GM12891 (cell line): ENCODE measurements at places on chromosomes 4 and X.

DNA sequence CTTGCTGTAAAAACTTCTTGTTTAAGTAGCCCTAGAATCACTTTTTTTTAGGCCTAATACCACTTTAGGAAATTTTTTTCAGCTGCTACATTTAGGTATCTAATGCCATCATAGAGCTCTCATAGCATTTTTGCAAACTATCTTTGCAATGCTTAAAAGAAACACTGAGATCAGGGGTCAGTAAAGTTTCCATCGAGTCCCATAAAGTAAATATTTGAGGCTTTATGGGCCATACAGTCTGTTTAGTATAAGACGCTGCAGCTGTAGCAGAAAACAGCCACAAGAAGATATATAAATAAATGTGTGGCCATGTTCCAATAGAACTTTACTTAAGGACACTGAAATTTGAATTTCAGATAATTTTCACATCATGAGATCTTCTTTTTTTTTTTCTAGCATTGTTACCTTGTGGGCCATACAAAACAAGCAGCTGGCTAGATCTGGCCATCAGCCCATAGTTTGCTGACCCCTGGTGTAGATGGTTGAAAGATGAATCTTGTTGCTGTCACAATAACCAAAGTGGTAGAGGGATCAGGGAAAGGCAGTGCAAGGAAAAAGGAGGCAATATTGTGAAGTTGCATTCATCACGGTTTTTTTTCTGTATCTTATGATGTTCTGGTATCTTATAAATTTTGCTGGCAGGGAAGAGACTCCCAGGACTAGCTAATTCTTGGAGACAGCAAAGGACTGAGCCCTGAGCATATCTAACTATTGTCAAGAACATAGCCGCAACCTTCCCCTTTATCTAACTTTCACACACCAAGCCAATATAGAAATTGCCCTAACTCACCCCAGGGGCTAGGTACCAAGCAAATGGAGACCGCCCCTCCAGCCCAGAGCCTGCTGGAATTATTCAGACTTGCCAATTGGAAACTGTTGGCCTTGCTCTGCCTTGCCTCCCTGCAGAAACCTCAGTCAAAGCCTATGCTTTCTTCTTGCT, 46.6 kb downstream of the RASGEF1B start:
- DNase-seq = no peak

- DNase-seq = no peak
These were observed 98.0 kb upstream of the STIM2 start for GRCh38 chr4:26762650-26763049.

DNA sequence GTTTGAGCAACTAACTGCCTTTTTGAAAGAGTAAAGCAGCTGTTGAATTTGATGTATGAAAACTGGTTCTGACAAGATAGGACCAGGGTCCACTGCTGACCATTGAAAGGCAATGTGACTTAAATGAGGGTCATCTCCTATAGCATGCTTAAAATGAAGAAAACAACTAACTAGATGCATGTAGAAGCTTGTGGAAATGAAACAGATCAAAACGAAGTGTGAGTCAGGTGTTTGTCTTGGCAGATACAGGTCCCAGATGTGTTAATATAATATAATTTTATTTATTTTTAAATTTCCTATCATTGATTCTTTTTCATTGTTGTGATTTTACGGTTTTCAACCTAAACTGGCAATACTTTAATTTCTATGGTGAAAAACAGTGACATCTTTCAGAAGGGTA, 83.6 kb downstream of the ATOH1 start:
- DNase-seq = no peak

DNA sequence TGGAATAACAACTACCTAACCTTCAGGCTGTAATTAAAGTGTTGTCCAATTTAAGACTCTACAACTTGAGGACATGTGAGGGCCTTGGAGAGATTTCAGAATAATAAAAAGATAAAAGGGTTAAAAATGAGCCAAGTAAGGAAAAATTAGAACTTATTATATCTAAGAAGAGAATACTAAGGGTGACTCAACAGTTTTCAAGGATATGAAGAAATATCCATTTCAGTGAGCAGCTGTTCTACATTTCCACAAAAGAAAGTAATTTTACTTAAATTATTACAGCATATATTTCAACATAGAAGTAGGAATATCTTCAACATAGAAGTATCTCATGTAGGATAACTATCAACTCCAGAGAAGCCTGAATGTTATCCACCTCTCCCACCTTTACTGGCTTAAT, 11.3 kb downstream of the SNX12 start:
- no peak for DNase-seq

DNA sequence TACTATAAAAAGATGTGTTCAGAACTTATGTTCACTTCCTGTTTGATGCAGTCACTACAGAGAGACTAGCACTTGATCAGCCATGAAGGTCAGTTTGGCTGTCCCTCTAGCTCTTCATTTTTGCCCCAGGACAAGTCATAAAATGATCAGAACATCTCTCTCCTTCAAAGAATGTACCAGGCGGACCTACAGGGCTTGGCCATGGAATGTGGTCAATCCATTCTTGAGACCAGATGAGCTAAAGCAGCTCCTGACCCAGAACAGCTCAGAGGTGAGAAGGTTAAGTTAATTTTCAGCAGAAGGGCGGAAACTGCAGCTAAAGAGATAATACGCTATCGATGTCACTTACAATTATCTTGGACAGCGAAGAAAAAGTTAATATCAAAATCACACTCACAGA, 49.2 kb upstream of the TAB3 start:
- DNase-seq = no peak

DNA sequence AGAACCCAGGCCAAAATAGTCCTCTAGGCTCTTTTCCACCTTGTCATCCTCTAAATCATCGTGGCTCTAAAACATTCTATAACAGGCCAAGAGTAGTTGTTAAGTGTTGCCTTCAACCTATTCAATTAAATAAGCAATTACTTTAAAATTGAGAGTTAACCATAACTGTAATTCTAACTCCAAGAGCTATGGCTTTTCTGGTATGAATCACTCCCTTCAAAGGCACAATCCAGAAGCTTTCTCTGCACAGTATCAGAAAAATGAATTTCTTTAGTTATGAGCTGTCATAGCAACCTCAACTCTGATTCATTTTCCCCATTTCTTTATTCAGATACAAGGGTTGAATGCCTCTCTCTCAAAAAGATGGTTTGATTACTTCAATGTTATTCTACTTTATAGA, 21.7 kb downstream of the INPP4B start:
- no peak for DNase-seq

GRCh38 chr4:87718217-87718835, 68.2 kb downstream of the DMP1 start:
- DNase-seq = no peak

- peak; percentile 20 for DNase-seq
These were observed 4.2 kb downstream of the NKX1-1 start for GRCh38 chr4:1402021-1402515.

DNA sequence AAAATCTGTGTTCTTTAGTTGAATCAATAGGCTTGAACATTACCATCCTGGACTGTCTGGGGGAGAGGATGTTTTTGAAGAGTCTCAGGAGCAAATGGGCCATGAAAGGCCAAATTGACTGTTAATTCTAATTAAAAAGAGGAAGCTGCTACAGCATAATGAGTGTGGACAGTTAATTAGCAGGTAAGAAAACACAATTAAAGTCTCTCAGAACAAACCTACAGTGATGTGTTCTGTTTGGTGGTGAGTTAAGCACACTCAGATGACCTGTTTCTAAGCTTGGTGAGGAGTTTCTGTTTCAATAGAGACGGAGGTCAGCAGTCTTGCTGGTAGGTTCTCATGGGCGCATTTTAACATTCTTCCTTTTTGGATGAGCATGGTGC, 68.1 kb downstream of the DRD5 start:
- DNase-seq = no peak

GRCh38 chr4:94115687-94116086, 92.0 kb upstream of the SMARCAD1 start:
- no peak for DNase-seq

DNA sequence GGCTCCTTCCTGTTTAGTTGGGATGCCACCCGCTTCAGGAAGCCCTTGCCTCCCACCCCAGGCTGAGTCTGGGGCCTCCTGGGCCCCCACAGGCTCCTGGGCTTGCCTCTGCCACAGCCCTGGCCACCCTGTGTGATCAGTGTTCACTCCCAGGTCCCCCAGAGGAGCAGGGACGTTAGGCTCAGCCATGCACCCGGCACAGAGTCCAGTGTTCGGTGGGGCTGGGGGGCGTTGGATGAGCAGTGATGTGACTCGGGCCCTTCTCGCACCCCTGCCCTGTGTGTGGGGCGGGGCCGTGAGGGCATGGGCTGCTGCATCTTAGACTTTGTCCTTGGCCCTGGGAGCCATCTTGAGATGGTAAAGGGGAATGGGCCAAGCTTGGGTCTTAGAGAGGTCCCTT, 29.9 kb upstream of the HTRA3 start:
- no peak for DNase-seq

- no peak for DNase-seq
These were observed 89.2 kb upstream of the EXOC1L start for GRCh38 chr4:55730280-55730931.

- DNase-seq = no peak
These were observed 49.7 kb upstream of the IGFBP7 start for GRCh38 chr4:57159866-57160265.

DNA sequence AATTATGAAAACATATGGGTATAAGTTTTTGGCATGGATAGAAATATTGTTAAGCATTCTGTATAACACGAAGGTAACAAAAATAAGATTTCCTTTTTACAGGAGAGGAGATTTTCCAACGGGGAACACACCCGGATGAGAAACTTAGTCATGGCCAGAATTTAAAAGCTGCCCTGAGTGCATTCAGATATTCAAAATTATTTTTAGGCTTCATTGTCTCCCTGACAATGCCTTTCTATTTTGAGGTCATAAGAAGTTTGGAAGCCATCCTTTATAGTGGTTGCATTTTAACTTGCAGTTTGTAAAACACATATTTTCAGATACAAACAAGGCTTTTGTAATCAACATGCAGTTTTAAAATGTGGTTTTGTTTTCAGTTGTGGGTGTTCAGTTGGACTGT, 357.5 kb upstream of the FAM47C start:
- no peak for DNase-seq

- DNase-seq = no peak
These were observed 10.1 kb downstream of the ANXA3 start for GRCh38 chr4:78561677-78562076.

- DNase-seq = no peak
These were observed 1.4 kb downstream of the GRK4 start for GRCh38 chr4:2964706-2965258.

GRCh38 chr4:185909972-185910371, 98.0 kb upstream of the SORBS2 start:
- DNase-seq = no peak
